ENCODE measurements at places on chromosomes 5 and 9. TPM values are rescaled to one million over a fixed set of nuclear protein-coding genes. Genes with fewer than 3 reads are reported as not detected.
A peak's percentile ranks its signal among the peaks of the same experiment; 100 is the strongest.

- DNase-seq, result peak; percentile 71
- no peaks in the 10 kb centered on the region for H3K27me3 ChIP-seq
- no peaks in the 10 kb centered on the region for H3K36me3 ChIP-seq
- peak overlapping the region; percentile 1 for H3K27ac ChIP-seq
- H3K4me3 ChIP-seq, result no peak overlapping the region
Observed at GRCh38 chr5:96094904-96095303, 133.3 kb upstream of the ELL2 start.

DNA sequence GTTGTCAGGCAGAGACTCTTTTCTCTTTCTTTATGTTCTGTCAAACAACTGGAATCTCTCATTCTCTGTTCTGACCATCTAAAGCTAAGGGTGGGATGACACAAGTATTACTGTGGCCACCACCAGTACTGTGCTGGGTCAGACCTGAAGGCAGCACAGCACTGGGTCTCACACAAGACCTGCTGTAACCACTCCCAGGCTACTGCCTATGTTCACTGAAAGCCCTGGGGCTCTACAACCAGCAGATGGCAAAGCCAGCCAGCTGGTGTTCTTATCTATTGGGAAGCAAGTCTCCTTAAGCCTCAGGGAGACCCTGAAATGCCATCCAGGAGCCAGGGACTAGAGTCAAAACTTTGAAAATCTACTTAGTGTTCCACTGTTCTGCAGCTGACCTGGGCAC lies 189.5 kb downstream of the SLCO4C1 start:
- no peak overlapping the region for H3K4me3 ChIP-seq
- H3K36me3 ChIP-seq, result no peaks in the 10 kb centered on the region
- H3K4me1 ChIP-seq, result peaks cover 6% of the 10 kb centered on the region
- no peak for DNase-seq
- H3K27me3 ChIP-seq, result no peaks in the 10 kb centered on the region

GRCh38 chr5:101943784-101944183 lies 352.3 kb downstream of the SLCO4C1 start:
- no peak overlapping the region for H3K27ac ChIP-seq
- no peak overlapping the region for H3K4me3 ChIP-seq
- no peak for DNase-seq
- no peaks in the 10 kb centered on the region for H3K36me3 ChIP-seq

Gene FGD3
- total RNA-seq, result not detected

Data from MCF 10A (cell line).